ENCODE measurements at places on chromosomes 6 and 20.

GRCh38 chr6:111192911-111193555 is 105.7 kb downstream of the SLC16A10 start:
- no peak for DNase-seq

DNA sequence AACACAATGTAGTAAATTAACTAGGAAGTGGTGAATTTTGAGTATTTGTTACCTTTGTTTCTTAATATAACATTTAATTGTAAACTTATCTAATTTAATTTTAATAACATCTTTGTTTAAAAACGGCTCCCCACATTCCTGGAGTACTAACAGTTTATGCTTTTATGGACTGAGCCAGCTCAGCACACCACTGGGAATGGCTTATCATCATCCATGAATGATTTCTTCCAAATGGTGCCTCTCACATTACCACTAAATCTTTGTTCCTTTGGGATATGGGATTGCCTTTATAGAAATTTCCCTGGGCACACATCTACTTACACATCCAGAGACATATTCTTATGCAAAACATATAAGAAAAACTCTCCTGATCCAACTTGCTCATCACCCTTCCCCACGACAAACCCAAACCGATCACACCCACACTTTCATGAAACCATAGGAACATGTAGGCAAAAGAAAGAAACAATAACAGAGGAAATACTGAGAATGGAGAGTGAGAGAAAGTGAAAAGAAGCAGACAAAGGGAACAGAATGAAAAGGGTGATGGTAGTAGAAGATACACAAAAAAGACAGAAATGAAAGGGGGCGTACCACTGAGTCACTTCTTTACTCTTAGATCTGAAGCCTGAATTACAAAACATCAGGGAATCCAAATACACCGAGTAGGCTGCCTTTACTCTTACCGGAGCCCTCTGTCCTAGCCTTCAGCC is 58.5 kb upstream of the KCNK16 start:
- DNase-seq = no peak

DNA sequence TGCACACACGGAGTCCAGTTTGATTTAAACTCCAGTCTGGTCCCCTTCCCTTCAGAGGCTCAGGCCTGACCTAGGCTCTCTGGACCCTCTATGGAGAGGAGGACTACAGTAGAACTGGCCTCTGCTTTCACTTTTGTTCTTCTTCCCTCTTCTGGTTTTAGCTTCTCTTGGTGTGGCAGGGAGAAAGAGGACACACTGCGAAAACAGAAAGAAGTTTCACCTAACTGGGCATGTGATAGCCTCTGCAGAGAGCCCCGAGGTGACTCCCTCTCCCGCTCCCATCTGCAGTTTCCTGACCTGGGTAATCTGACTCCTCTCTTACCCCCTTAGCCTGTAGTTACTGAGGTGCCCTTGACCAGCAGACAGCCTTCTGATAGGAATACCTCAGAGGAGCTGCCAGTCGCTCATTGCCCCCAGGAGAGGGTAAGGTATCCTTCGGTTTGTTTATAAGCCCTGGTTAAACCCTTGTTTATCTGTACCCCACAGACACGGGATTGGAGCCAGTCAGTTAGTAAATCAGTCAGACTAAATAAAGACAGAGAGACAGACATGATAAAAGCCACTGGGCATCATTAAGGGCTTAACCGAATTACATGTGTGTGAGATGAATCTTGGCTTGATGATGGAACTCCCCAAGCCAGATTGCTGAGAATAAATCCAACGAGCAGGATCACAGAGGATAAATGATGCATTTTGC is 12.0 kb upstream of the DTNBP1 start:
- no peak for DNase-seq

GRCh38 chr6:17269840-17270239 is 11.3 kb upstream of the RBM24 start:
- DNase-seq = no peak

- DNase-seq = no peak
Measured at GRCh38 chr20:51176876-51177275, 154.0 kb upstream of the KCNG1 start.

GRCh38 chr6:166775180-166775922 is 148.3 kb upstream of the RPS6KA2 start:
- no peak for DNase-seq

DNA sequence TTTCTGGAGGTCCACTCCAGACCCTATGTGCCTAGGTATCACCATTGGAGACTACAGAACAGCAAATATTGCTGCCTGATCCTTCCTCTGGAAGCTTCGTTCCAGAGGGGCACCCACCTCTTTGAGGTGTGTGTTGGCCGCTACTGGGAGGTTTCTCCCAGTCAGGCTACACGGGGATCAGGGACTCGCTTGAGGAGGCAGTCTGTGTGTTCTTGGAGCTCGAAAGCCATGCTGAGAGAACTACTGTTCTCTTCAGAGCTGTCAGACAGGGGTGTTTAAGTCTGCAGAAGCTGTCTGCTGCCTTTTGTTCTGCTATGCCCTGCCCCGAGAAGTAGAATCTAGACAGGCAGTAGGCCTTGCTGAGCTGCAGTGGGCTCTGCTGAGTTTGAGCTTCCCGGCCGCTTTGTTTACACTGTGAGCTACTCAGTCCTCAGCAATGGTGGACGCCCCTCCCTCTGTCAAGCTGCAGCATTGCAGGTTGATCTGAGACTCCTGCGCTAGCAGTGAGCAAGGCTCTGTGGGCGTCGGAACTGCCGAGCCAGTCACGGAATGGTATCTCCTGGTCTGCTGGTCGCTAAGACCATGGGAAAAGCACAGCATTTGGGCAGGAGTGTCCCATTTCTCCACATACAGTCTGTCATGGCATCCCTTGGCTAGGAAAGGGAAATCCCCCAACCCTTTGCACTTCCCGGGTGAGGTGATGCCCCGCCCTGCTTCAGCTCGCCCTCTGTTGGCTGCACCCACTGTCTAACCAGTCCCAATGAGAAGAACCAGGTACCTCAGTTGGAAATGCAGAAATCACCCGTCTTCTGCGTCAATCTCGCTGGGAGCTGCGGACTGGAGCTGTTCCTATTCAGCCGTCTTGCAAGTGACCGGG is 32.5 kb upstream of the ASCC3 start:
- no peak for DNase-seq

DNA sequence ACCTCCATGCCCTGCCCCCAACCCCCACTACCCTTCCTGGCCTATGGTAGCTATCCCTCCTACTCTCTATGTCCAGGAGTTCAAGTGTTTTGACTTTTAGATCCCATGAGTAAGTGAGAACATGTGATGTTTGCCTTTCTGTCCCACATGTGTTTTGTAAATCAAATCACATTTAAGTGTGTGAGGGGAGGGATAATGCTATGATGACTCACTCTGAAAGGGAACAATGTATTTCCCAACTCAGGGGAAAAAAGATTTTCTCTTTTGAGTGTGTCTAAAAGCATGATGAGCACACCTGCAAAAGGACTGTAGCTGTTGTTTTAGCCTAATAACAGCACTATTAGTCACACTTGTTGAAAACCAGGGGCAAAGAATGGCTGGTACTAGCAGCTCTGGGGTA is 193.7 kb downstream of the GJA10 start:
- no peak for DNase-seq

- no peak for DNase-seq
Measured at GRCh38 chr6:33452496-33452895, 1.9 kb upstream of the ZBTB9 start.

Data from hypothalamus (tissue), 51 donors.